ENCODE measurements at places on chromosomes 12 and 14.

GRCh38 chr12:58066296-58066695 is 124.9 kb downstream of the ATP23 start:
- DNase-seq = no peak

DNA sequence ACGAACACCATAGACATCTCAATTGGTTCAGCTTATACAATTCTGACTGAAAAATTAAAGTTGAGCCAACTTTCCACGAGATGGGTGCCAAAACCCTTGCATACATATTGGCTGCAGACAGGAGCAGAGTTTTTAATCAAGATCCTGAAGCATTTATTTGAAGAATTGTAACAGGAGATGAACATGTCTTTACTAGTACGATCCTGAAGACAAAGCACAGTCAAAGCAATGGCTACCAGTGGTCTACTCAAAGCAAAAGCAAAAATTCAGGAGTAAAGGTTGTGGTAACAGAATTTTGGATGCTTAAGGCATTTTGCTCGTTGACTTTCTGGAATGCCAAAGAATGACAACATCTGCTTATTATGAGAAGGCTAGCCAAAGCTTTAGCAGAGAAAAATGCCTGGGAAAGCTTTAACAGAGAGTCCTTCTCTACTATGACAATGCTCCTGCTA is 20.7 kb downstream of the ZDHHC17 start:
- no peak for DNase-seq

DNA sequence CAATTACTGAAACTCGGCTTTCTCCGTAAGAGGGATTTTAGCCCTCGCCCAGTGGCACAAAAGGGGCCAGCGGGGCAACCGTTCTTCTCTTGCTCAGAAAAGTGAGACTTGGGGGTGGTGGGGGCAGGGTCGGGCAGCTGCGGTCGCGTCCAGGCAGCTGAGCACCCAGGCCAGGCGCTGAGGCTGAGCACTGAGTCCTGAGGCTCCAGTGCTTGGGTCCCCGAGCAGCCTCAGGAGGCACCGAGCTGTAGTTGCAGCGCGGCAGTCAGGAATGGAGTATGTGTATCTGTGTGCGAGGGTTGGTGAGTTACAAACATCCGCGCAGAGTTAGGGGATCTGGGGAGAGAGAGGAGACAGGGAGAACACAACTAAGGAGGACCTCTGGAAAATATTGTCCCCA is 4.1 kb upstream of the HOXC6 start:
- no peak for DNase-seq

DNA sequence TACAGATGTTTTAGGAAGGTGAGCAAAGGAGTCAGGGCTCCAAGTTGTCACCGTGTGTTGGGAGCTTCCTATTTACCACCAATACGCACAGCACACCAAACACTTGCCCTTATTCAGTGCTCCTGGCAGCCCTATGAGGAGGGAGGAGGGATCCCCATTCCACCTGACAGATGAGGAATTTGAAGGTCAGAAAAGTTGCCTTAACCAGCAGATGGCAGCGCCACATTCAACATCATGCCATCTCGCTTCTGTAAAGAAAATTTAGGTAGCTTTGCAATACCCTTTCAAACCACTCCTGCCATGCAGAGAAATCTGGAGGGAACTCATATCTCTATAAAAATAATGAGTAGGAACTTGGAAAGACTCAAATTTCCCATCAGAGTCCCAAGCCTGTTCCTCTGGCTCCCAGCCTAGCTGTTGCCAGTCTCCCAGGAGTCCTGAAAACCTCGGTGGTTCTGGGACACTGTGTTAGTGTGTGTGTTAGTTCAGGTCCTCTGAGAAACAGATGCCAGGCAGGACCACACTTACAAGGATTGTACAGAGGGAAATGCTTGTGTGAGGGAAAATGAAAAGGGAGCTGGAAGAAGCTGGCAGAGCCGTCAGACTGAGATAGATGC is 410.5 kb downstream of the MED13L start:
- DNase-seq = no peak

DNA sequence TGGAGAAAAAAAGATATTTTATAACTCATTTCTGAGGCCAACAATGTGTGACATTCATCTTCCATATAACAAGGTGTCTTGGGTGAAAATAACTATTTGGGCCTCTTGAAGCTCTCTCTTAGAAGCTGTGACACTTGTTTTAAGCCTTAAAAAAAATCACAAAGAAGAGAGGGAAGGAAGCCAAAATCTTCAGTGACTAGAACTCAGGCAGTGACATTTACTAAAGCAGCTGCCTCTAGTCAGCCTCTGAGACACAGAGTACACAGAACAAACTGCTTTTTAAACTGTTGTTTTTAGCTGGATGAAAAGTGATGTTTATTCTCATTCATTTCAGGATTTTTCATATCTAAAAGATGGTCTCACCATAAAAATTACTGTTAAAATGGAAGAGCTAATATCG is 793.6 kb downstream of the GALC start:
- no peak for DNase-seq

GRCh38 chr12:50689437-50689836 is 74.5 kb upstream of the ATF1 start:
- DNase-seq = no peak

GRCh38 chr12:6380141-6381121 is 3.5 kb upstream of the LTBR start:
- no peak for DNase-seq

- DNase-seq = no peak
These were observed 3.3 kb downstream of the NEMF start for GRCh38 chr14:49849213-49849847.

DNA sequence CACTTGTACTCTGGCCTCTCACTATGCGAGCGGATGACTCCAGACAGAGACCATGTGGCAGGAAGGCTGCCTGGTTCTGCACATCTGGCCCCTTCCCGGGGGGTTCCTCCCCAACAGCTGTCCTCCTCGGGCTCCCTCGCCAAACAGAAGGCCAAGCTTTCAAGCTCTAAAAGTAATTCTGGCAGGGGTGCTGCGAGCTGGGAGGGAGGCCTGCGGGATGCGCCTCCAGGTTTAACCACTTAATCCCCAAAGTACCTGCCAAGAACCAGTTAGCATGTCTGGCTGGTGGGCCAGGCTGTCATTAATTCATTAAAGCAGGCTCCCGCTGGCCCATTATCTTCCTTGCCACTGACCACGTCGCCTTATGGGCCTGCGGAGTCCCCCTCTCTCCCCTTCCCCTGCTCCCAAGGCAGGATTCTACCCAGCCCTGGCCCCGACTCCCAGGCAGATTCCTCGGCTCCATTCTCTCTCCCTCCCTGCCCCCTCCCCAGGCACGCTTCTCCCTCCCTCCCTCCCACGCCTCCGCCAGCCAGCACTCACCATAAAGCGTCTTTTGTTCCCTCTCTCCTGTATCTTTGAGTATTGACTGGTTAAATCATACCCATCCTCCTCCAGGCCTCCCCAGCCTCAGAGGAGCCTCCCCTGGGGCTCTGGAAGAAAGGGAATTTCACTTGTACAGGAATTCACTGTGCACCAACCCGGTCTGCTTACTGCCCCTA is 4.9 kb downstream of the HRK start:
- no peak for DNase-seq
